Right renal pelvis (tissue), 4 donors: ENCODE measurements at places on chromosomes 12 and 14.

DNA sequence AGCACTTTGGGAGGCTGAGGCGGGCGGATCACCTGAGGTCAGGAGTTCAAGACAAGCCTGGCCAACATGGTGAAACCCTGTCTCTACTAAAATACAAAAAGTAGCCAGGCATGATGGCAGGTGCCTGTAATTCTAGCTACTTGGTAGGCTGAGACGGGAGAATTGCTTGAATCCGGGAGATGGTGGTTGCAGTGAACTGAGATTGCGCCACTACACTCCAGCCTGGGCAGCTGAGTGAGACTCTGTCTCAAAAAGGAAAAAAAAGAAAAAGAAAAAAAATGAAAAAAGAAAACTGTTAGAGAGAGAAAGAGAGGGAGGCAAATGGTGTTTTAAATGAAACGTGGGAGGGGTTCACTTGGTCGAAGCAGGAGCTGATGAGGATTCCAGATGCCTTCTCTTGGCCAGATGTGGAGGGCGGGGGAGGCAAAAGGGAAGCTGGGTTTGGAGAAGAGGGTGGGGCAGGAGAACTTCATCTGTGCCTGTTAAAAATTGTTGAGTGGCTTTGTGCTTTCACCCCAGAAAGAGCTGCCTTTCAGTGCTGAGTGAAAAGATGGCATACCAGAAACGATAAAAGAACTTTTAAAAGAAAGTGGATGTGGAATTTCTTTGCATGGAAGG, 1.1 kb downstream of the EMP1 start:
- DNase-seq, result no peak

DNA sequence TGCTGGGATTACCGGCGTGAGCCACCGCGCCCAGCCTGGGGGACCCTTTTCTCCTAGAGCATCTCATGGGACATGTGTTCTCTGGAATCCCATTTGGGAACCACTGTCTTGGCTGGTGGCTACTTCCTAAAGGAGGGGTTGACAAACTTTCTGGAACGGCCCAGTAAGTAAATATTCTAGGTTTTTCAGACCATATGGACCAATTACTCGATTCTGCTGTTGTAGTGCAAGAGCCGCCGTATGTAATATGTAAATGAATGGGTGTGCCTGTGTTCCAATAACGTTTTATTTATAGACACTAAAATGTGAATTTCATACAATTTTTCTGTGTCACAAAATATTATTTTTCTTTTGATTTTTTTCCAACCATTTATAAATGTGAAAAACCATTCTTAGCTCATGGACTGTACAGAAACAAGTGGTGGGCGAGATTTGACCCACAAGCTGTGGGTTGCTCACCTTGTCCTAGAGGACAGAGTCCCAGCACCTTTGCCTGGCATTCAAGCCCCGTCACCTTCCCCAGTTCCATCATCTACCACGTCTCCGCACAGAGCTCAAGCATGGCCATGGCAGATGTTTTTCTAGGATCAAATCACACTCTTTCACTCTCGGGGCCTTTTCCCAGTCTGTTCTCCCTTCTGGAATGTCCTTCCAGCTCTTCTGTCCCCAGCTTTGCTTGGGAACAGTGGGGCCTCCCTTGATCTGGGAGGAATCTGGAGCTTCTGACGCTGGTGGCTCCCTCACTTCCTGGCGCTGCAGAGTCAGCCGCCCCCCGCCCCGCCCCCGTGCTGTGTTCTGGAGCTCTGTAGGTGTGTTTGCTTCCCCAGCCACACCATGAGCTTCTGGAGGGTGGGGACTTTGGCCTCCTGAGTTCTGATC, 17.9 kb upstream of the RCOR1 start:
- DNase-seq, result no peak

DNA sequence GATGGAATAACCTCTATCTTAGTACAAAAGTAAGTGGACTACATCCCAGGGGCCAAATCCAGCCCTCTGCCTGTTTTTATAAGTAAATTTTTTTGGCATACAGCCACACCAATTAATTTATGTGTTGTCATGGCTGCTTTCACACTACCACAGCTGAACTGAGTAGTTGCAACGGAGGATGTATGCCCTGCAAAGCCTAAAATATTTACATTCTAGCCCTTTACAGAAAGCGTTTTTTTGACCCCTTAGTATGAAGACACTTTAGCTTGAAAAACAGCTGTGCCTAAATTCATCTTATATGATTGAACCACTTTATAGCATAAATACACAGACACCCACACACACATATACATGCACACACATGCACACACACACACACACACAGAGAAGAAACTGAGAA, 501.6 kb downstream of the EGLN3 start:
- DNase-seq, result no peak

DNA sequence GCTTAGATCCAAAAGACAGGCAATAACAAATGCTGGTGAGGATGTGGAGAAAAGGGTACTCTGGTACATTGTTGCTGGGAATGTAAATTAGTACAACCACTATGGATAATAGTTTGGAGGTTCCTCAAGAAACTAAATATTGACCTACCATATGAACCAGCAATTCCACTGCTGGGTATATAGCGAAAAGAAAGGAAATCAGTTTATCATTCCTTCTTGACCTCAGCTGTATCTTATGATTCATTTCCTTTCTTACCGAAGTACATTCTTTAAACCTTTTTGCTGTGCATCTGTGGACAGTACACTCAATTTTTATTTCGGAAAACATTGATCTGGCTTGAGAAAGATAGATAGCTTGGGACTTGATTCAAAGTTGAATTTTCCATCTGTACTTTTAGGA, 183.2 kb upstream of the LRFN5 start:
- DNase-seq, result no peak

- DNase-seq, result peak; percentile 59
These were observed 41.5 kb downstream of the BEST3 start for GRCh38 chr12:69657376-69658137.

DNA sequence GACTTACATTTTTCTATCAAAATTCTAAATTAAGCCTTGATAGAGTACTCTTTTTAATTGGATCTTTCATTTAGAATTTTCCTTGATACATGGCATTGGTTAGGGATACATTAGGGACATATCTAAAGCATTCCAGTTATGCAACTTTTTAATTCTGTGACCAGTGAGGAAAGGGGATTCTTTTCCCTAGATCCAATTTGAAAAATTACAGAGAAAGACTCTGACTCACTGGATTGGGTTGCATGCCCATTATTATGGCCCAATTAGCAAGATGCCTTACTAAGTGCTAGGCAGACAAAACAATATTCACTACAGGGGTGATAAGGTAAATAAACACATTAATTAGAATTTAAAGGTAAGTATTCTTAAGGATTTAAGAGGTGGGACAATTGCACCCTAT, 5.2 kb upstream of the RAD52 start:
- DNase-seq, result no peak

- DNase-seq, result no peak
These were observed 83.6 kb downstream of the PPFIBP1 start for GRCh38 chr12:27607591-27607990.

DNA sequence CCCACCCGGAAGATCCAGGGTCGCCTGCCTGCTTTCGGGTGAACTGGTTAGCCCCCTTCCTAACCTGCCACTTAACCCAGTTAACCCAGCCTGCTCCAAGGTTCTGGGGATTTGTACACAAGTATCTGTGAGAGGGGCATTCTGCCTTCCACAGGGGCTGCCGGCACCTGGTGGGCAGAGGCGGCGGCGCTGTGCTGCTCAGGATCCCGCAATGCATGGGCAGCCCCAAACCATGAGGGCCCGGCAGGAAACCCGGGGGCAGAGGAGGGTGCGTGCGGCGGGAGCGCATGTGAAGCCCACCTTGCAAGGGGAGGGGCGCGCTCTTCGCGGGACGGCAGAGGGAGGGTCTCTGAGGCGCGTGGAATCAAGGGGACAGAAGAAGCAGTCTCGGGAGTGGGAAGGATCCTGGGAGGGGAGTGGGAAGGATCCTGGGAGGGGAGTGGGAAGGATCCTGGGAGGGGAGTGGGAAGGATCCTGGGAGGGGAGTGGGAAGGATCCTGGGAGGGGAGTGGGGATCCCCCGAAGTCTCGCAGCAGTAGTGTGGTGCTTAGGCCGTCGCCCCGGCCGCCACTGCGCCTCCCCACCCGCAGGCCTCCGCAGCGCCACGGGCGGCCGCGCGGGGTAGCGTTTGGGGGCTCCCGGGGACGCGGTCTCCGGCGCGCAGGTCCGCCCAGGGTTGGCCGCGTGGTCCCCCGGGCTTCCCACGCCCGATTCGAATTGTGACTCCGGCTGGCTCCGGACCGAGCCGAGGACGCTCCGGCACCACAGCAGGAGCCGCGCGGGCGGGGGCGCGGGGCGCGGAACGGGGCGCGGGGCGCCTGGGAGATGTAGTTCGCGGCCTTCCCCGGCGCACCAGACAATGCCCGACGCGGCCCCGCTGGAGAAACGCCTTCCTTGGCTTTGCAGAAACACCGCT, 4.9 kb upstream of the MTA1 start:
- DNase-seq, result no peak

GRCh38 chr14:69424149-69424923, 25.8 kb downstream of the SLC39A9 start:
- no peak for DNase-seq

- no peak for DNase-seq
These were observed 217.3 kb upstream of the TBX3 start for GRCh38 chr12:114901316-114901715.

DNA sequence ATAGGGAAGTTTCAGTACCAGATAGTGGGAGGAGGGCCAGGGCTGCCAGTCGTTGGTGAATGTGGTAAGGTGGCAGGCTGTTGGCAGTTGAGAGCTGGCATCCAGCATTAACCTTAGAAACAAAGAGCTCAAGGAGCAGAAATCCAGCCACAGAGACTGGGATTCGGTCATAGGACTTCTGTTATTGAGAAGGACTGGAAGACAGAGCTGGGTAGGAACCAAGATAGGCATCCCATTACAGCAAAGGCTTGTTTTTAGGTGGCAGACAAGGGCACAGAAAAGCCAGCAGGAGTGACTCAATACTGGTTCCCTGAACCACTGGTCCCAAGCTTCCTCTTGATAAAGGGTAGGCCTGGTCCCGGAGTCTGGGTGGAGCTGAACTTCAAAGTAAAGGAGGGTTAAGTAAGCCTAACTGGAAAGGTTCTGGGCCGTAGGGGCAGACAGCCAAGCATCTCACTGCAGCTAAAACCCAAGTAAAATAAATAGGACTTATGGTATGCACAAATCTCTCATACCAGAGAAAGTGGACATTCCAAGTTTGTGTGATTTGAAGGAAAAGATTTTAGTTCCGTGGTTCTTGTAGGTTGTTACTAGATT, 147.9 kb downstream of the ETV6 start:
- no peak for DNase-seq

DNA sequence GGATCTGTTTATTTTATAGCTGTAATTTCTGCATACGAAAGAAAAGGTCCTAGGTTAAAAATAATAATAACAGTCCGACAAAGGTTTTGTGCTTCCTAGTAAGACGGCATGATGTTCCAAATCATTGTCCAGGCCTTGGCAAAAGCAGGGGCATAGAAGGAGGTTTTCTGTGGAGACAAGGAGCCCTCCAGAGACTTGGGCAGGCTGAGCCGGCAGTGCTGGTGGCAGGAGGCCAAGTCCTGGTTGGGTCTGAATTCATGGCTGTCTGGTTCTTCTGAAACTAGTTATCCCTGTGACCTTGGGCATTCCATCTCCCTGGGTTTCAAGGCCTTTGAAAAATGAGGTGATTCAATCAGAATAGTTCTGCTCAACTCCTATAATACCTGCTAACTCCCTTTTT, 44.0 kb downstream of the KCNK13 start:
- no peak for DNase-seq

- DNase-seq, result no peak
These were observed 32.9 kb downstream of the ARID2 start for GRCh38 chr12:45762185-45763110.

- no peak for DNase-seq
These were observed 33.1 kb downstream of the DAAM1 start for GRCh38 chr14:59221568-59221967.

DNA sequence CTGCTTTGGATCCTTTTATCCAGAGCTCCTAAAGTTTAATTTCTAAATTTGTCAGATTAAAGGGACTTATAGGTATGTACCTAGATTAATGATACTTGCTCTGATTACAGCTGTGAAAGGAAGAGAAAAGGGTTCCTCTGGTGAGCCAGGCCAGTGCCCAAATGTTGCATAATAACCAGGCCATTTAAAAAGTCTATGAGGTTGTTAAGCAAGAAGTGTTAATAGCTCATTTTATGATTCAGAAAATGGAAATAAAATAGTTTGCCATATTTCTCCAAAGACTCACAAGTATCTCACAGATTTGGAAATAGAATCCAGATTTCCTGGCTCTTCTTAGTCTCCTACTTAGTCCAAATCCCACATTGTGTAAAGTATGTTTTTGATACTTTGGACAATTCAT, 67.6 kb downstream of the SLC38A6 start:
- no peak for DNase-seq

DNA sequence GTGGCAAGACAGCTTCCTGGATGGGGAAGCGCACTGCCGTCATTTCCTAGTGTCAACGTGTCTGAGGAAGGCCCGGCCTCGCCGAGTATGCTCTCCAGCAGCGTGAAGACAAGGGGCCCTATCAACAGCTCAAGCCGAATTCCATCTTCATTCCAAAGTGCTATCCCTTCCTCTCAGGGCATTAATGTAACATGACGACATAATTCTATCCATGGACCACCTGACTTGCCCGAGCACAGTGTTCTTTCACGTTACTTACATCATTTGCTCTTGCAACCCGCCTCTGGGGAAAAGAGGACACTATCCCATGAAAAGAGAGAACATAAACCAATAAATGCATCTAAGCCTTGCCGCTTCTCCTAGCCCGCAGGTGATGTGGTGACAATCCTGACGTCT, 22.9 kb downstream of the CCDC92 start:
- DNase-seq, result no peak

GRCh38 chr12:107612508-107612907, 73.1 kb upstream of the PWP1 start:
- no peak for DNase-seq

- DNase-seq, result no peak
These were observed 26.9 kb downstream of the DDX47 start for GRCh38 chr12:12839873-12840579.
